ENCODE measurements at places on chromosomes 13 and 19.

GRCh38 chr13:97189928-97190327 lies 32.2 kb upstream of the MBNL2 start:
- no peak for DNase-seq

GRCh38 chr13:111570911-111571310 lies 250.5 kb downstream of the TEX29 start:
- no peak for DNase-seq

GRCh38 chr19:39154629-39155100 lies 29.1 kb downstream of the PAK4 start:
- no peak for DNase-seq

GRCh38 chr13:105202354-105202753 lies 1333.1 kb downstream of the EFNB2 start:
- DNase-seq: no peak

DNA sequence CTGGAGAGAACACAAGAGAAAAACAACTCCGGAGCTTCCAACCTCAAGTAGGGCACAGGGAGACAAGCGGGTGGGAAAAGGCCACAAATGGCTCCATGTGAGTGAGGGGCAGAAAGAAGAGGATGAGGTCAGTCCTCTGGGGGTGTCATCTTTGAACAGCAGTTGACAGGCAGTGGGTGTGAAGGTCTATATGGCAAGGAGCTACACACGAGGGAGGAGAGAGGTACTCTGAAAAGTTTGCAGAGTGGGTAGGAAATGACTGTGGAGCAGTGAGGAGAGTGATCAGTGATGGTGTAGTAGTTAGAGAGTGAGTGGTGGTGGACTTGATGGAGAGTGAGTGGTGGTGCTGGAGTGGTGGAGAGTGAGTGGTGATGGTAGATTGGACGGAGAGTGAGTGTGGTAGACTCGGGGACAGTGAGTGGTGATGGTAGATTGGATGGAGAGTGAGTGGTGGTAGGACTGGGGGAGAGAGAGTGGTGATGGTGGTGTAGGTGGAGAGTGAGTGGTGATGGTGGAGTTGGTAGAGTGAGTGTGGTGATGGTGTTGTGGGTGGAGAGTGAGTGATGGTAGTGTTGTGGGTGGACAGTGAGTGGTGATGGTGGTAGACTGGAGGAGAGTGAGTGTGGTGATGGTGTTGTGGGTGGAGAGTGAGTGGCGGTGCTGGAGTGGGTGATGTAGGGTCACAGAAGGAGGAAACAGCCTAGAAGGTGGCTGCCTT lies 4.0 kb downstream of the TFDP1 start:
- DNase-seq: no peak

DNA sequence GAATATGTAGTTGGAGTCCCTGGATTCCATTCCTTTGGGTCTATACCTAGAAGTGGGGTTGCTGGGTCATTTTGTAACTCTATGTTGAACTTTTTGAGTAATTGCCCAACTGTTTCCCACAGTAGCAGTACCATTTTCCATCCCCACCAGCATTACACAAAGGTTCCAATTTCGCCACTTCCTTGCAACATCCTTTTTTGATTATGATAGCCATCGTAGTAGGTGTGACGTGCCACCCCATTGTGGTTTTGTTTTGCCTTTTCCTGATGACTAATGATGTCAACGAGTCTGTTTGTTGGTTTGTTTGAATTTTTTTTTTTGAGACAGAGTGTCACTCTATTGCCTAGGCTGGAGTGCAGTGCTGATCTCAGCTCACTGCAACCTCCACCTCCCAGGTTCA lies 3.3 kb upstream of the PEX11G start:
- no peak for DNase-seq

DNA sequence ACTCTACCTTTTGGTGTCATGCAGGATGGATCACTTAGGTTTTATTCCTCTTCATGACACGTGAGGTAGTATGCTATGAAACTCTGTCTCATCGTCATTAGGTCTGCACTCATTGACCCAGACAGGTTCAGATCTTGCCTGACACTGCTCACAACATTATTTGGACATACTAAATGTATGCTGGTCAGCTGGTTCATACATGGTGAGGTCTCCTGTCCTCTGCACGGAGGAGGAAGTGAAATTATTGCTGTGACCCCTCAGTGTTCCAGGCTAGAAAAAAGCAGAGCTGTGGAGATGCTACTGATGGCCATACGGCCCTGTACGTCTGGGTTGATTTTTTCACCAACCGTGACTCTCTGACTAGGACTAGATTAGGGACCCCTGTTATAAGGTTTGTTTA lies 35.8 kb downstream of the LATS2 start:
- no peak for DNase-seq

- no peak for DNase-seq
Measured at GRCh38 chr19:15964231-15964630, 15.4 kb downstream of the OR10H4 start.

Measured in stimulated activated CD8-positive, alpha-beta memory T cell treated with anti-CD3 and anti-CD28 coated beads, Interleukin-4, amount 100 ng/mL, for 4 hours (primary cell).